ENCODE measurements at places on chromosomes 5 and 9.

GRCh38 chr9:136229096-136230065 lies 16.2 kb downstream of the QSOX2 start:
- no peak for DNase-seq

DNA sequence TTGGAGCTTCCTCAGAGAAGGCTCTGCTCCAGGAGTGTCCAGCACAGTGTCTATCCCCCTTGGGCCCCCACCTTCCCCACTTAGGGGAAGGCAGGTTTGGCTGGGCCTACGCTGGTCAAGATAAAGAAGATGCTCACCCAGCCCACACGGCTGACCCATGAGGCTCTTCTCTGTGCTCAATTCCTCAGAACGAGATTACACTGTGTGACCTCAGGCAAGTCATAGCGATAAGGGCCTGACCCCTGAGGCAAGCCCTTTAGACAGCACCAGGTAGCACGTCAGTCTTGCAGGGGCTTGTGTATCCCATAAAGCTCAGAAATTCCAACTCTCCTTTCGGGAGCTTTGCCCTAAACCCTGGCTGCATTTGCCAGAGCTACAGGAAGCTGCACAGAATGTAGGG lies 32.6 kb downstream of the CORO2A start:
- no peak for DNase-seq

- no peak for DNase-seq
Measured at GRCh38 chr5:136466041-136466415, 100.7 kb upstream of the TRPC7 start.

GRCh38 chr5:16546732-16547131 lies 70.1 kb downstream of the RETREG1 start:
- no peak for DNase-seq

DNA sequence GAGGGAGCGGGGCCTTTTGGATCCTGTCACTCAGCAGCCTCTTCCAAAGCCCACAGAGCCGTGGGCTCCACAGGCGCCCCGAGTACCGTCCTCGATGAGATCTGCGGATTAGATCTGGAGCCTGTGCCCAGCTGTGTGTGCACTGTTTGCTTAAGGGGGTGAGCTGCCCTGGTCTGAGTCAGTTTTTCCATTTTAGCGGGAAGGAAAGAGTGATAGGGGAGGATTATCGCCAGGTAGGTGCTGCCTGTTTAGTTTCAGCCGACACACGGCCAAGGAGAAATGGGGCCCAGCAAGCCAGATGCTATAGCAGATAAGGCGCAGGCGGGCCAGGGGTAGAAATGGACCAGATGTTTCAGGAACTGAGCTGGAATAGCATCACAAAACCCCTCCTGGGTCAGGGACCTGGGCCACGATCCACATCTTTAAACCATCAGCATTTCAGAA lies 18.1 kb downstream of the COL5A1 start:
- no peak for DNase-seq

GRCh38 chr9:20417373-20418080 lies 204.8 kb downstream of the MLLT3 start:
- DNase-seq, result no peak

DNA sequence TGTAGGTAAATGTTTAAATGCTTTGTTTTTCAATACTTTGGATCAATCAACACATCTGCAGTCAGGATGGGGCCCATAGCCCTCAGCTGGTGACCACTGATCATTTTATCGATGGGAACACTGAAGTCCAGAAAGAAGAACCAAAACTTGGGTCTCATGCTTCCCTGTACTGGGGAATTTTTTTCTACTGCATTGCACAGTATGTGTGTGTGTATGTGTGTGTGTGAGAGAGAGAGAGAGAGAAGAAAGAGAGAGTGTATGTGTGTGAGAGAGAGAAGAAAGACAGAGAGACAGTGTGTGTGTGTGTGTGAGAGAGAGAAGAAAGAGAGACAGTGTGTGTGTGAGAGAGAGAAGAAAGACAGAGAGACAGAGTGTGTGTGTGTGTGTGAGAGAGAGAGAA lies 202.9 kb upstream of the MSX2 start:
- no peak for DNase-seq

DNA sequence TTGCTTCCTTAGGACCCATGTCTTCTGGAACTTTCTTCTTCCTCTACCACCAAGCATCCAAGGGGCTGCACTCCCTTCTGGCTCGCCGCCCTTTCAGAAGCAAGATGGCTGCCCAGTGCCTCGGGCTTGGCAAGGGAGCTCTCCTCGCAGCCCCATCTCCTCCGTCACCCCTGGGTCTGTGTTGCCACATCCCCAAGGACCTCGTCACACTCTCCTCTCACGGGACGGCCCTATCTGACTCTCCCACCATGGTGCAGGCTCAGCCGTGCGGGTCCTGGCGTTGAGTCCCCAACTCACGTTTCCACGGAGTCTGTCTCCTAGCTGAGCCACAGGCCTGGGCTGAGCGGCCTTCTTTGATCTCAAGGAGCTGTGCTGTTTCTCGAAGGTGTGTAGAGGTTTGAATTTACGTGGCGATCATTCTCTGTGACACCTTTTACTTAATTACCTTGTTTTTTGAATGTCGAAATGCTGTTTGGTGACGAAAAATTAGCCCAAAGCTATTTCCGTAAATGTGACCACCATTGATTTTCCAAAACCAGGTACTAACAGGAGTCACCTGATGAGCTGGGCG lies 15.0 kb upstream of the SCGB3A1 start:
- DNase-seq, result no peak

- no peak for DNase-seq
Measured at GRCh38 chr5:116546033-116546742, 28.4 kb downstream of the SEMA6A start.

- no peak for DNase-seq
Measured at GRCh38 chr5:137856916-137857862, 10.5 kb upstream of the MYOT start.

- DNase-seq, result no peak
Measured at GRCh38 chr5:151158287-151158661, 695 bp upstream of the ANXA6 start.

DNA sequence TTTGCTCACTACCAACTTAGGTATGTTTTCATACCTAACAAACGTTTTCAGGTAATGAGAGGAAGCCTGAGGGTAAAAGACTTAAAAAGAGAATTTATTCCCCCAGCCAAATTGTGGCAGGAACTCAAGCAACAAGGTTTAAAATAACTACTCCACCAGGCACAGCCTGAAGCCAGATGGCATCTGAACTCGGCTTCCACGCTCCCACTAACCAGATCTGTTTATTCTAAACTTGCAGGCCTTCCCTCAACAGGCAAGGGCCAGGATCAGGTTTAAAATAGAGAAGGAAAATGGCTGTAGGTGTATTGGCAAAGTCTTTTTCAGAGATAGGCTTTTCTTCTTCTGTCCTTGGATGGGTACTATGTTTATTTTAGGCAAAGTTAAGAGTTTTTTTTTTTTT lies 89.4 kb downstream of the OTULIN start:
- DNase-seq, result peak; percentile 90

DNA sequence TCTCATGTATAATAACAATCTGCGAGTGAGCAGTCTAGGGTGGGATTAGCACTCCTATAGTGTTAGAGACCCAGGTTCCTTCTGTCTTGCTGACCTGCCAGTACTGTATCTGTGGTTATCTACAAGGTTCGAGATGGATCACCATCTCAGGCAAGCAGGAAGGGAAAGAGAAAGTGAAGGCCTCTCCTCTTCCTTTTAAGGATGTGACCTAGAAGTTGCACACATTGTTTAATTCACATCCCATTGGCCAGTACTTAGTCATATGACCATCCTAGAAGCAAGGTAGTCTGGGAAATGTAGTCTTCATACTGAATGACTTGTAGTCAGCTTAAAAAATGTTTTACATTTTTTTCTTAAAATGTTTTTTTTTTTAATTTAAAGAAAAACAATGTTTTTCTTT lies 168.6 kb downstream of the CARTPT start:
- DNase-seq, result no peak

DNA sequence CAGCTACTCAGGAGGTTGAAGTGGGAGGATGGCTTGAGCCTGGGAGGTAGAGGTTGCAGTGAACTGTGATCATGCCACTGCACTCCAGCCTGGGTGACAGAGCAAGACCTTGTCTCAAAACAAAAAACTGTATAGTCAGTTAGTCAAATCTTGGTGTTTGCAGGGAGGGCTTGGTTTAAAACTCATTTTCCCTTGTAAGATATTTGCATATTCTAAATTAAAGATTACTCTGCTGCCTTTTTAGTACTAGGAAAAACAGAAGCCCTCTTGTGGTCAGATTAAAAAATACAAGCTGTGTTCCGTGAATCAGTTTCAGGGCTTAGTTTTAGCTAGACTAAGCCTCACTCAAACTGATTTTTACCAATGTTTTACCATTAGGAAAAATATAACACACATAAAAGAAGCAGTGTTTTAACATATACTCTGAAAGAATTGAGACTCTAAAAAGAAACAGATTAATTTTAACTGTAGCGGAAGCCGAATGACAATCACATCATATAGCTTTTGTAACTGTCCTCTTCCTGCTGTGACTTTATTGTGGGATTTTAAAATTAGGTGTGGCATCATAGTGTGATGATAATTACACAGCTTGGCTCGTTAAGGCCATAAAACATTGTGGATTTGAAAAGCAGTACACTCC lies 84.9 kb upstream of the BASP1 start:
- peak; percentile 20 for DNase-seq

DNA sequence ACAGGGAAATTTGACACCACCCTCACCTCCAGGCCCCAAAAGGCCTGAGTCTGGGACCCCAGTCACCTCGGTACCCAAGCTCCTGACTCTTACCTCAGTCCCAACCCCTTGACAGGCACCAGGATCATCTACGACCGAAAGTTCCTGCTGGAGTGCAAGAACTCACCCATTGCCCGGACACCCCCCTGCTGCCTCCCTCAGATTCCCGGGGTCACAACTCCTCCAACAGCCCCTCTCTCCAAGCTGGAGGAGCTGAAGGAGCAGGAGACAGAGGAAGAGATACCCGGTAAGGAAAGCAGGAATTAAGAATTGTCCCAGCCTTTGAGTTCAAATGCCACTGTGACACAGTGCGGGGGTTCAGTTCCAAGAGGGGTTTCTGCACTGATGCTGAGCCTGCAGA lies 1.3 kb downstream of the EIF4EBP3 start:
- no peak for DNase-seq

DNA sequence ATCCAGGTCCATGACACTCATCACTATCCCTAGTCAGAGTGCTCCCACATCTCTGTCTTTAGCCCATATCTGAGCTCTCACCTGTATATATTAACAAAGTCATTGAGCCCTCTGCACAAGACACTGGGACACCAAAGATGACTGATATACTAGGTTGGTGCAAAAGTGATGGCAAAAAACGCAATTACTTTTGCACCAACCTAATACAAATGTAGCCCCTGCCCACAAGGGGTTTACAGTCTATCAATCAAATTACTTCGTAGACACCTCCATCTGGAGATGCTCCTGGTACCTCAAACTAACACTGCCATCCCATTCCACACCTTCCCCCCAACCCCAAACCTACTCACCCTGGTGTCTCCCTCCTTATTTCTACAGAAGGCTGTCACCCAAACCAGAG lies 194.1 kb downstream of the MCTP1 start:
- no peak for DNase-seq

DNA sequence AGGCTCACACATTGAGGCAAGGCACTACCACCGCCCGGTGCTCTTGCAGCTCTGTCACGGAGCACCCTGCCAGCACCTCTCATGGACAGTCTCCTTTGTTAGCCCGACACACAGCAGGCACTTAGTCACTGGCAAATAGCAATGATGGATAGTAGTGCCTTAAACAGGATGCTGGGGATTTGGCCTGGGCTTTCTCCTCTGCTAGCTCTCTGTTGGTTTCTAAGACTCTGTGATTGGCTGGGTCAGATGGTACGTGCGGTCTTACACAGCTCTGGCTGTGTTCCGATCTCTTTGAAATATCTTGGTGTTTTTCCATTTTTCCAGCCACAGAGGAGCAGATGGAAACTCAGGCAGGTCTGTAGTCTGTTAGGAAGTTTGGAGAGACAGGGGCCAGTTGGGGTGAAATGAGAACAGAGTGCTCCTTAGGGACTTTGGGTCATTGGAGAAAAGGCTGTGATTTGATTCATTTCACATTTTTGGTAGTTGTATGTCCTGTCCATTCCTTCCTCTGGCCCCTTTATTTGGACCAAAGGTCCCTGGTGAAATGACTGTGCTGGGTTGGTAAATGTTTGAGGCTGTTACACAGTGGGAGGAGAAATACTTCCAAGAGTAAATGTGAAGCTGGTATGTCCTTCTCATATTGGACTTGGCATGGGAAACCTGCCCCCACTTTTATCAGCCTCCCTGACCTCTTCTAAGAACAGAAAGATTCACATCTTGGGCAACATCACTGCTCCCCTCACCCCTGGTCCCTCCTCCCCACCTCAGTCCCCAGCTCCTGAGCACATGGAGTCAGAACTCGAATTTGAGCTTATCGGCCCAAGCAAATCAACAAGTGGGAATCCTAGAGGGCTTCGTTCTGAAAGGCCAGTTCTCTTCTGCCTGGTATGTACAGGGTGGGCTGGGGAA lies 3.4 kb downstream of the SMIM3 start:
- no peak for DNase-seq

GRCh38 chr9:126169736-126170135 lies 156.9 kb upstream of the MVB12B start:
- DNase-seq, result no peak

DNA sequence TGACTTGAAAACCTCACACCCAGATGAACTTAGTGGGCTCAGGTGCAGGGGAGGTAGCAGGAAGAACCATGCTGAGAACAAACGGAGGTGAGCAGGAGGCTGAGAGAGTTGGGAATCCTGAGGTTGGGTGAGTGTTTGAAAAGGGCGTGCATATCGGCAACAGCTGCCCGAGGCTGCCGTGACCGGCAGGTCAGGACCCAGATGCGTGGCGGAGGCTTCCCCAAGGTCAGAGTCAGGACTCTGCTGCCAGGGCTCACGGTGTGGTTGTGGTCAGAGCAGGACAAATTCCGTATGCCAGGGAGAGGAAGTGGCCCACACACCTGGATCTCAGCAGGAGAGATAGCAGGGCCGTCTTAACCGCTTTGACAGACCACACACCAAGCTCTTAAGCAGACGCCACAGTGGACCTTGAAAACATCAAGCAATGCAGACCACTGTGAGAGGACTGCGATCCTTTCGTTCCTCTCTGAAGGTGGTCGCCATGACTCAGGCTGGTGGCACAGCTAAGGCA lies 43.1 kb downstream of the ADAMTS16 start:
- no peak for DNase-seq

GRCh38 chr9:37126214-37126788 lies 5.9 kb downstream of the ZCCHC7 start:
- DNase-seq, result no peak

GRCh38 chr5:52673495-52673894 lies 114.2 kb upstream of the ITGA1 start:
- no peak for DNase-seq

GRCh38 chr5:107215611-107216010 lies 455.1 kb downstream of the EFNA5 start:
- no peak for DNase-seq

DNA sequence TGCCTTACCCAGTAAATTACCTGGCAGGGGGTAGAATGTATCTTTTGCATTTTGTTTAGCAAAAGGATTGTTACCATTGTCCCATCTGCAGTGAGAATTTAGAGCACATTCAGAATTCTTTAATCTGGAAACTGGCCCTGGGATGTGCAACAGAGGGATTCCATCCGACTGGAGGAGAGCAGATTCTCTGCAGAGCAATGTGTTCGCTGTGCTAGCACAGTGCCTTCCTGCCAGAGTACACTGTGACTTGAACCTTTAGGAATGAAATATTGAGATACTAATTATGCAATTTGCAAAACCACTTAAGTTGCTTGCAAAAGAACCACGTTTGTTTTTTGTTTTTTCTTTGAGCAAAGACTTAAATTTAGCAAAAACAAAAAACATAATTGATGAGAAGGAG lies 22.5 kb upstream of the DMRT1 start:
- no peak for DNase-seq

- DNase-seq, result no peak
Measured at GRCh38 chr5:156340893-156341292, 13.9 kb downstream of the SGCD start.

GRCh38 chr5:82050955-82051354 lies 79.1 kb downstream of the ATG10 start:
- no peak for DNase-seq
